ENCODE measurements at places on chromosomes 2 and 18. TPM values are rescaled to one million over a fixed set of nuclear protein-coding genes. Genes with fewer than 3 reads are reported as not detected.
A peak's percentile ranks its signal among the peaks of the same experiment; 100 is the strongest.

- DNase-seq = no peak
Observed at GRCh38 chr2:140804700-140805260, 1326.0 kb downstream of the LRP1B start.

DNA sequence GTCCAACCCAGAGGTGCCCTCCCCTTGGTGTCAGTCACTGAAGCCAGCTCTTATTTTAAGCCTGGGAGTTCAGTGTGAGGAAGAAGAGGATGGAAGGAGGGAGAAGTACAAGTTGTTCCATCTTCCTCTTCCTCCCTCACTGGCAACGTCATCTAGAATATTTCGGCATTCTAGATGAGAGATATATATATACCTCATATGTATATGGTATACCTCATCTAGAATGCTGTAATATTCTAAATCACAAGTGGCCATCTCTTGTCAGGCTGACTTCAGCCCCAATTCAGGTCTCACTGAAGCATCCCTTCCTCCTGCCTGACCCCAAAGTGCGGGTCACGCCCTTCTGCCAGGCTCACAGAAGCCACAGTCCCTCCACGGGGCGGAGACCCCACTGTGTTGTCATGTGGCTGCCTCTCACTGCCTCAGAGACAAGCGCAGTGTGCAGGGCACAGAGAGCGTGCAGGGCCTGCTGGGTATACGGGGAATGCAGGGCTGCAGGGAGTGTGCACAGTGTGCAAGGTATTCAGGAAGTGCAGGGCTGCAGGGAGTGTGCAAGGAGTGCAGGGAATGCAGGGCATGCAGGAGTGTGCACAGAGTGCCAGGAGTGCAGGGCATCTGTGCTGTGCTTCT lies 32.8 kb upstream of the B3GNT7 start:
- no peak for DNase-seq

DNA sequence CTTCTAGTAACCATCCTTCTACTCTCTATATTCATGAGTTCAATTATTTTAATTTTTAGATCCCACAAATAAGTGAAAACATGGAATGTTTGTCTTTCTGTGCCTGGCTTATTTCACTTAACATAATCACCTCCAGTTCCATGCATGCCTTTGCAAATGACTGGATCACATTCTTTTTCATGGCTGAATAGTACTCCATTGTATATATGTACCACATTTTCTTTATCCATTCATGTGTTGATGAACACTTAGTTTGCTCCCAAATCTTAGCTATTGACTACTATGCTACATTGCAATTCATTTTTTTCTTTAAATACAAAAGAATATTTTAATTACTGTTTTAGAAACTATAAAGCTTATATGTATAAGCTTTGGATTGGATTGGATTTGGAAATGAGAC lies 240.4 kb upstream of the LYPD1 start:
- no peak for DNase-seq

- DNase-seq = no peak
Observed at GRCh38 chr2:37705191-37705590, 33.7 kb upstream of the CDC42EP3 start.

DNA sequence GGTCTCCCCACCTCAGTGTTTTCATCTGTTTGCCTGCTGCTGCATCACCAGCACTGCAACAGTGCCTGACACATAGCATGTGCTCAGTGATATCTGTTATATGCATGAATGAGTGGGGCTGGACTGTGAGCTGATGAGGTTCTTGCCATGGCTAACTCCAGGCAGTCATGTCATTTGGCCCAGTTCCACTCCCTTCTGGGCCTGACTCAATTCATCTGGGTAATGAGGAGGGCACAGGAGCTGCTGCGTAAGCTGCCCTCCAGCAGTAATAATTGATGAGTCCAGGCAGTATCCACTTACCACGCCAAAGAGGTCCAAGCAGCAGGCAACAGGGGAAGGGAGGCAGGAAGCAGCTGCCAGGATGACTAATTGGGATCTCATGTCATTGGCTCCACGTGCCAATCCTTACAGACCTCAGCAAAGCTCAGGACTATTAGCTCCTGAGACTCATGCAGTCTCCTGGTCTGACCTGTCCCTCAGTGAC lies 34.1 kb upstream of the MAT2A start:
- DNase-seq = no peak

GRCh38 chr2:55712477-55713060 lies 18.9 kb upstream of the PNPT1 start:
- peak; percentile 48 for DNase-seq

- DNase-seq = peak; percentile 35
Observed at GRCh38 chr2:69149631-69150215, 136.7 kb downstream of the ANTXR1 start.

DNA sequence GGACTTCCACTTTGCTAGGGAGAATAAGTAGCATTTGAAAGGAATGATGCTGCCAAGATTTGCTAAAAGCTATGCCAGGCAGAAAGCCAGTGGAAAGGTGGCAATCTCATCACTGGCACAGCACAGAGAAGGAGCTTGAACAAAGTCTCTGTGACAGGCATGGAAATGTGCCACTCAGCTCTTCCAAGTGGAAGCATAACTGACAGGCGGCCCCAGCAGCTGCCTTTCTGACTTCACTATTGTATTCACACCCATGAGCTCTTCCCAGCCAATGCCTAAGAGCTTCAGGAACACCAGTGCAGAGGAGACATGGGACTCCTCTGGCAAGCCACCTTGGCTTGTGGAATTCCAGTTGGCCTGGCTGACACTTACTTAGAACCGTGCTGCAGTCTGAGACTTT lies 134.6 kb upstream of the REG3G start:
- no peak for DNase-seq

- DNase-seq = no peak
Observed at GRCh38 chr18:12991821-12992179, 638 bp downstream of the CEP192 start.

GRCh38 chr2:135257383-135258090 lies 205.4 kb downstream of the RAB3GAP1 start:
- DNase-seq = no peak

GRCh38 chr18:79510731-79511241 lies 115.1 kb downstream of the NFATC1 start:
- no peak for DNase-seq

- no peak for DNase-seq
Observed at GRCh38 chr2:32237996-32238395, 26.7 kb downstream of the NLRC4 start.

GRCh38 chr2:58876126-58876525 lies 635.0 kb upstream of the FANCL start:
- DNase-seq = no peak

GRCh38 chr18:9825571-9826073 lies 60.2 kb upstream of the TXNDC2 start:
- DNase-seq = peak; percentile 79

GRCh38 chr18:63850020-63850419 lies 37.5 kb upstream of the SERPINB2 start:
- peak; percentile 50 for DNase-seq

GRCh38 chr2:147649998-147650397 lies 194.8 kb upstream of the ACVR2A start:
- DNase-seq = no peak

DNA sequence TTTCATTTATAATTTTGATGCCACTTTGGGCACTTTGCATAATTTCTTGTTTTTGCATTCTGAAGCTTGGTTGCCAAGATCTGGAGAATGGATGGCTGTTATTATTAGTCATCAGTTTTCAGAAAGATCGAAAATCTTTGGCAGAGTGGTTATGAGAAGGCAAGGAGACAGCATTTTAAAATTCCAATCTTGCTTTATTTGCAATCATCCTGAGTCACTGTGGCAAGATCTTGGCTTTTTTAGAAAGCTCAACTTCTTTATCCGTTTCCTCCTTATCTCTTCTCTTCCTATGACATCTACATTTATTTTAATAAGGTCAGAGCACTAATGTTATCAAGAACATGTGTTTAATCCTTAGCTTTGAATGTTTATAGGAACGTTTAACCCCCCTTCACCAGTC lies 31.1 kb upstream of the EIF2AK3 start:
- no peak for DNase-seq

DNA sequence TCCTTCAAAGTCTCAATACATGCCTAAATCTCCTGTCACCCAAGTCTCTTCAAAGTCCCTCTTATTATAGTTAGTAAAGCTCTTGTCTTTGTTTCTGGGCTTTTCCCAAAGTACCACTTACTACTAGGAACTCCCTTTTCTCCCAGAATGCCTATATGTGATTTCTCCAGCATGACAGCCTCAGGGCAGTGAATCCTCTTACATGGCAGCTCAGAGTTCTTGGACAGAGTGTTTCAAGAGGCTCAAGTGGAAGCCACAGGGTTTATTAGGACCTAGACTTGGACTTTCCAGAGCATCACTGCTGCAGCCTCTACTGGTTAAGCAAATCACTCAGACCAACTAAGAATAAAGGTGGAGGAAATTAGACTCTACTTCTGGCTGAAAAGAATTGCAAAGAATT lies 98.9 kb downstream of the CSRNP3 start:
- no peak for DNase-seq

DNA sequence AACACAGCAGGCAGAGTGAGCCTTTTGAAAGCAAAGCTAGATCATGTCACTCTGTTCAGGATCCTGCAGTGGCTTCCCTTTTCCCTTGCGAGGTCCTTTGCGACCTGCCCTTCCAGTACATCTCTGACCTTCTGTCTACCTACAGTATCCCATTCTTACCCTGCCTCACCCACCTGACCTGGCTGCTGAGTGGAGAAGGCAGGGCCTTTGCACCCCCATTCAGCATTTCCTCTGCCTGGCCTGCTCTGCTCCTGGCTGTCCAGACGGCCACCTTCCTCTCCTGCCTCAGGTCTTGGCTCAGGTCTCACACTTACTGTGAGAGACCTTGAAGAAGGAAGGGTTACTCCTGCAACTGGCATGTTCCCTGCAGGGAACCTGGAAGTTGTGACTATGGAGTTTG lies 77.4 kb downstream of the MAPRE2 start:
- DNase-seq = no peak

DNA sequence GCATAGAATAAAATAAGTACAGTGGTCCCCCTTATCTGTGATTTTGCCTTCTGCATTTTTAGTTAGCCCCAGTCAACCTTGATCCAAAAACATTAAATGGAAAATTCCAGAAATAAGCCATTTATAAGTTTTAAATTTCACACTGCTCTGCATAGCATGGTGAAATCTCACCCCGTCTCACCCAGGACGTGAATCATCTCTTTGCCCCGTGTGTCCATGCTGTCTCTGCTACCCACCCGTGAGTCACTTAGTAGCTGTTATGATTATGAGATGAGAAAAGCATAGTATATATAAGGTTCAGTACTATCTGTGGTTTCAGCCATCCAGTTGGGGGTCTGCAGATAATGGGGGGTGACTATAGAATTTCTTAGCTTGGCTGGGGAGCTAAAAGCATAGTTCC lies 67.3 kb downstream of the RHBDD1 start:
- DNase-seq = no peak

Gene DLX1
- not detected for total RNA-seq

Gene CABYR
- total RNA-seq = 5.3 TPM

Gene POMC
- 6.0 TPM for total RNA-seq

Gene QPCT
- 2.0 TPM for total RNA-seq

Gene HOXD9
- total RNA-seq = 2.9 TPM

Gene SLC4A1AP
- total RNA-seq = 21.1 TPM

Gene SERPINB5
- total RNA-seq = 0.23 TPM

Gene RESP18
- total RNA-seq = not detected

Gene PRKCE
- total RNA-seq = 6.1 TPM

Gene CCL20
- 112 TPM for total RNA-seq

Gene GCG
- 21.1 TPM for total RNA-seq

Data from hepatocyte (in vitro differentiated cells).